ENCODE measurements at places on chromosomes 3 and 15.

DNA sequence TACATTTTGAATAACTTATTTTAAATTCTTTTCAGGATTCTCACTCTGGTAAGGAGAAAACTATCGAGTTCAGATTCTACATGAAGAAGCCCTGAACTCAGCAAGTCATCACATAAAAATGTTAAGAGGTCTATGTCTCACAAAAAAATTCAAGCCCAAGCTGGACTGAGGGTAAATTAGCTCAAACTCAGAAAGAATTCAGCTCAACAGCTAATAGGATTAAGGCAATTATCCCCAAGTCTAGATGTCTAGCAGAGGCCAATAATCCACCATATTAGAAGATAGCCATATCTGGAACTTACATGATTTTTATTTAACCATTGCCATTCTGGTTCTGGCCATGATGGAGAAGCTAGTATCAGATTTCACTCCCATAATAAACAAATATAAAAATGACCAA is 909.7 kb downstream of the PLOD2 start:
- DNase-seq, result no peak

GRCh38 chr3:181693280-181693679 is 18.4 kb upstream of the SOX2 start:
- DNase-seq, result no peak

DNA sequence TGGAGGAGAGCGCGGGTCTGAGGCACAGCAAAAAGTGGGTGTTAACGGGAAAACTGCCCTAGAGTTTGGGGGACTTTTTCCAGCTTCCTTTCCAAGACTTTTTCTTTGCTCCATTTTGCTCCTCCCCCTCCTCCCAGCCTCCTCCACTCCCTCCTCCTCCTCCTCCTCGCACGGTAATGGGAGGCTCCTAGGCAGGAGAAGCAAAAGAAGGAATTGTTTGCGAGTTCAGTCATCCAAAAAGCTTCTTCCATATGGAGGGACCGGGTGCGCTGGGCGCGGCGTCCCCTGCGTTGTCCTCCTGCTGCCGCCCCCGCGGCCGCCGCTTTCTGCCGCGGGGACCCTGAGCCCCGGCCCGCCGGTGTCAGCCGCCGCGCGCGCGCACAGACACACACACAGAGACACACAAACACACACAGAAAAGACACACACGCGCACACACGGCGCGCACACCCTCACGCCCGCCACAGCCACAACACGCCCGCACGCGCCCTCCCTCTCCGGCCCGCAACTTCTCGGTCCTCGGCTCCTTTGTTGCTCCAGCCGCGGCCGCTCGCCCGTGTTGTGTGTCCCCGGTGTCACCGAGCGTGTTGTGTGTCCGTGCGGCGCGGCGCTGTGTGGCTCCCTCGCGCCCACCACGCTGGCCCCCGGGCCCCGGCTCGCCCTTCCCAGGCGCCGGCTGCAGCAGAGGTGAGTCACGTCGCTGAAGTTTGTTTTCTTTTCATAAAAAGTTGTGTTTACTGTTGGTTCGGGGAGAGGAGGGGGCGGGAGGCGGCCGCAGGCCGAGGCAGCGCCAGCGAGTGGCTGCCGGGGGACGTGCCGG is at the start of gene BOC:
BOC (plus strand) TSS at position 228 of the 820 bp plus-strand sequence. CDS start 38,246 bp downstream, outside the sequence.
- DNase-seq, result no peak

GRCh38 chr3:136984837-136985236 is 27.1 kb downstream of the IL20RB start:
- no peak for DNase-seq

DNA sequence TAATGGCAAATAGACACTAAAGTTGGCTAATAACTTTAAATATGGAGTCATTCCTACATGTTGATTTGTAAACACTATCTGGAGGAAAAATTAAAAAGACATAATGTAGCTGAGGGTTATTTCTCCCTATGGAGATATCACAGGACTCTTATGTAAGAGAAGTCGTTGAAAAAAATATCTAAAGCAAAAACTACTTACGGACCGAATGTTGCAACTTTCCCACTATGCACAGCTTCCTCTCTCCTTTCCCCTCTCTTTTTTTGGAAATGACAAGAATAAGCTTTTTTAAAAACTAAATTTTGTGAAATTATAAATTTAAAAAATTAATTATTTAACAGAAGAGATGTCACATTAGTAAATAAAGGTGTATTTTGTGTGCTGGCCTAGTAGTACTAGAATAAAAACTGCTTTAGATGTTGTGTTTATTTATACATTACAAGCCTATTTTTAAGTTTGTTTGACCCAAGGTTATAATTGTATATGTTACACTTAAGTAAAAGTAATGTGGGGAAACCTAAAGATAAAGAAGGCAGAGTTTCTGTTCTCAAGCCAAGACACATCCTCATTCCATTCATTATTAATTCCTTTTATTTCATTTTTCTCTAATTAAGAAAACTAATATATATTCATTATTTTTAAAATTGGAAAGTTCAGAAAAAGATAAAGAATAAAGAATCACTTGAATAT is 20.7 kb upstream of the PPARG start:
- no peak for DNase-seq

DNA sequence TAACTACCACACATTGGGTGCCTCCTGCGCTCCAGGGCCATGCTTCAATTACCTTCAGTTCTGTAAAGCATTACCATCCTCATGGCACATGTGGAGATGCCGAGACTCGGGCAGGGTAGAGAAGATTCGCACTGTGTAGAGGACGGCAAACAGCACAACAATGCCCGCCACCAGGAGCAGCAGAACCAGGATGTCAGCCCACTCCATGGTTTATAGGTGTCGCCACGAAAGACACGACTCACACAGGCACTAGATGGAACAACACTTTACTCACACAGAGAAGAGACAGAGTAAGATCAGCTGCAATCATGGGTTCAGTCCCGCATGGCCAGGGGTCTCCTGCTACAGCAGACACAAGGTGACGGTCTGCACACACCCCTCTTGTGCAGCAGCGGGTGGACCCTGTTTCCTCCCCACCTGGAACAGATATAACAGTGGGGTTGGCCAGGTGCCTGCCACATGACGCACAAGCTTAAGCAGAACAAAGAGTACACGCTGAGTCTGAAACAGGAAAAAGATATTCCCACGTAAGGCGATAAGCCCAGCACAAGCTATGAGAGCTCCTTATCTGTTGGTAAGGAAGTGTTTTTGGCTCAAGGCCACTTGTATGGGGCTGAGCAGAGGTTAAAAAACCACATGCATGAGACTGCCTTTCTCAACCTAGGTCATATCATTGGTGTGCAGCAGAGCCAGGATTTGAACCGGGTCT is 2.5 kb upstream of the TBC1D21 start:
- DNase-seq, result no peak

- no peak for DNase-seq
Observed at GRCh38 chr15:52243697-52244555, 51.7 kb downstream of the MYO5C start.

- no peak for DNase-seq
Observed at GRCh38 chr15:51374131-51374530, 32.7 kb downstream of the GLDN start.

- no peak for DNase-seq
Observed at GRCh38 chr15:39084674-39085530, 496.0 kb upstream of the THBS1 start.

DNA sequence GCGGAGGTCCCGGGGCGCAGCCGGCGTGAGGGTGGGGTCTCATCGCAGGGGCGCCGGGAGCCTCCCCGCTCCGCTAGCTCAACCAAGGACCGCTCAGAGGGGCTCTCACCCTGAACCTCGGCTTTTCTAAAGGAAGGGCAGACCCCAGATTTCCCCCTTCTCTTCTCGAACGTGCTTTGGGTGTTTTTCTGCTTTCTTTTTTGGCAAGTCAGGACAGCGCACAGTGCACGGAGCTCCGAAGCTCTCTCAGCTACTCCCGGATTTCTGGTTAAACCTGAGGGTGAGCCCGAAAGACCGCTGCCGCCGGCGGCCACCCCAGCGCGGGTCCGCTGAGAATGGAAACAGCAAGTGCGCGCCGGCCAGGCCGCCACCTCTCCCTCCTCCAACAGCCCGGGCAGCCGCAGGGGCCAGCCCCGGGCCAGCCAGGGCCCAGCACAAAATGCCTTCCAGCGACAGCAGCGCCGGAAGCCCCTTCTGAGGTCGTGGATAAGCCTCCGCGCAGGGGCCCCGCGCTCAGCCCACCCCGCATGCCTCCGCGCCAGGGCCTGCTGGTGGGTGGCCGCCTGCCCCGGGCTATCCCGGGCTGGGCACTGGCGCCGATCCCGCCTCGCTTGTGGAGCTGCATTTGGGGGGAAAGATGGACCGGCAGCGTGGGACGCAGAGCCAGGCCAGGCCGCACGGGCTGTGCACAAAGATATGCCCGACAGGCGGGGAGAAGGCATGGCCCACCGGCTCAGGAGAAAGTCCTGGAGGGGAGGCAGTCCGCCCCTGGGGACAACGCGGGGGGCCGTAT is 8.2 kb upstream of the OCA2 start:
- DNase-seq, result no peak

Data from CD4-positive, alpha-beta T cell treated with Interleukin-6 at 100 ng/mL for 8 hours (primary cell).